ENCODE measurements at places on chromosomes 4 and X. TPM values are rescaled to one million over a fixed set of nuclear protein-coding genes. Genes with fewer than 3 reads are reported as not detected.

The CT45A10 gene
- total RNA-seq: not detected

- H3K36me3 ChIP-seq: no peaks in the 10 kb centered on the region
- H3K27ac ChIP-seq: peak overlapping the region; percentile 41
- no peak overlapping the region for H3K4me3 ChIP-seq
- H3K27me3 ChIP-seq: no peaks in the 10 kb centered on the region
Observed at GRCh38 chr4:90844241-90844640, 717.0 kb downstream of the CCSER1 start.

DNA sequence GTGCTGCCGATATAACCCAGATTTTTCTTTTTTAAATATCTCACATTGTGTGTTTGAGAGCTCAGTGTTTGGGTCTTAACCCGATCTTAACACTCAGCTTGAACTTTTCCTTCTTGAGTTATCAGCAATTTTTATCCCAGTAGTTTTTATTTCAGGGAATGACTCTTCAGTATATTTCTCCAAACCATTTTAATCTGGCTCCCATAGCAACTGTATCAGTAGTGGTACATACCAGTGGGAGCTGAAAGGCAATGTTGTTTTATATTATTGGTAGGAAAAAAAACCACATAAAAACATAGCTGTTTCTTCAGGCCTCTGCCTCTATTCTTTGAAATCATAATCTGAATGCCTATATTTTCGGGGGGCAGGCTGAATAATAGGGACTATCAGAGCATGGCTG lies 111.1 kb downstream of the SLC4A4 start:
- H3K36me3 ChIP-seq: no peaks in the 10 kb centered on the region
- no peak overlapping the region for H3K4me3 ChIP-seq
- H3K27ac ChIP-seq: no peak overlapping the region
- no peaks in the 10 kb centered on the region for H3K27me3 ChIP-seq
- no peak for DNase-seq

DNA sequence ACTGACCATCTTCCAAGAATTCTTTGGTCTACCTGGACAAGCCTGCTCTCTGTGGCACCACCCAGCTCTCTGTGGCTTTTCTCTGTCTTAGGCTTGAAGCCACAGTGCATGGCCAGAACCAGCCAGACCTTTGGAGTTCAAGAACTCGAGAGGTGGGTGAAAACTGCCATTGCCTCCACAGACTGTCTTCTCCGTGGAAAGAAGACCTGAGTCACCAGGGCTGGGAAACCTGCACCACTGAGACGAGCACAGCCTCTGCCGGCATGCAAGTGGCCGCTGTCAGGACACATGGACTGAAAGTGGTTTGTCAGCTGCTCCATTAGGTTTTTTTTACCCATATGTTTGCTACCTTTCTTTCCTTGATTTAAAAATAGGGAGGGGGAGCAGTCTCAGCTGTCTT lies 74.5 kb downstream of the MGST2 start:
- peak overlapping the region; percentile 48 for H3K27ac ChIP-seq
- no peaks in the 10 kb centered on the region for H3K36me3 ChIP-seq
- no peak for DNase-seq
- no peak overlapping the region for H3K4me3 ChIP-seq

DNA sequence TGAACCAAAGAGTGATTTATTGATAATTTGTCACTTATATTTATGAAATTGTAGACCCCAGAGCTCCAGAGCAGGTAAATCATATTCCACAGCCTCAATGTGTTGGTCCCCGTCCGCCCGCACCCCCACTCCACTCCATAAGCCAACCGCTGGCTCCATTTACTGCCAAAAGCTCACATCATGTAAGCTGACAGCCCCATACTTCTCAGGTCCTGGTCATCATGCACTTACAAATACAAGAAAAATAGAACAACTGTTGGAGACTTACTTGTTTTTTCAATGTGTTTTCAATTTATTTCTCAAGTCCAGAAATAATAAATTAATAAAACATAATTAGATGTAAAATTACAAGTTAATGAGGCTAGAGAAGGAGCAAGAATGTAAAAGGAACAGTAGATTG lies 235.7 kb upstream of the HAND2 start:
- no peak for DNase-seq
- no peak overlapping the region for H3K4me3 ChIP-seq
- no peak overlapping the region for H3K27ac ChIP-seq
- no peaks in the 10 kb centered on the region for H3K4me1 ChIP-seq
